ENCODE measurements at places on chromosomes 12 and 14.

GRCh38 chr14:95527387-95528002 is 7.4 kb upstream of the GLRX5 start:
- DNase-seq = no peak

DNA sequence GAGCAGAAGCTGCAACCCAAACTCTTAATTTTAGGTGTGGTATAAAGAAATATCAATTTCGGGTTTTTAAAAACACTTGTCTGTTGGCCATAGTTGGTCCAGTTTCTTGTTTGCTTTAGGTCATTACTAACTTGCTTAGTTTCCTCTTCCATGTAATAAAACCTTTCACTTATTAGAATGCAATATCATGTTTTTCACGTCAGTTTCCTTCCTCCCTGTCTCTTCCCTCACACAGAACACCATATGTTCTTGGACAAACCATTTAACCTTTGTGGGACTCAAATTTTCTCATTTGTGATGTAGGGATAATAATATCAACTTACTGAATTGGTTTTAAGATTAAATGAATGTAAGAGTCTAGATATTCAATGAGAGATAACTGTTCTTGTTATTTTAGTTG is 22.9 kb downstream of the PMCH start:
- DNase-seq = no peak

GRCh38 chr14:51242545-51243490 is 2.8 kb downstream of the TMX1 start:
- DNase-seq = no peak

GRCh38 chr12:50660425-50660822 is 103.5 kb upstream of the ATF1 start:
- DNase-seq = no peak

GRCh38 chr12:19779395-19780056 is 340.2 kb downstream of the AEBP2 start:
- DNase-seq = no peak

DNA sequence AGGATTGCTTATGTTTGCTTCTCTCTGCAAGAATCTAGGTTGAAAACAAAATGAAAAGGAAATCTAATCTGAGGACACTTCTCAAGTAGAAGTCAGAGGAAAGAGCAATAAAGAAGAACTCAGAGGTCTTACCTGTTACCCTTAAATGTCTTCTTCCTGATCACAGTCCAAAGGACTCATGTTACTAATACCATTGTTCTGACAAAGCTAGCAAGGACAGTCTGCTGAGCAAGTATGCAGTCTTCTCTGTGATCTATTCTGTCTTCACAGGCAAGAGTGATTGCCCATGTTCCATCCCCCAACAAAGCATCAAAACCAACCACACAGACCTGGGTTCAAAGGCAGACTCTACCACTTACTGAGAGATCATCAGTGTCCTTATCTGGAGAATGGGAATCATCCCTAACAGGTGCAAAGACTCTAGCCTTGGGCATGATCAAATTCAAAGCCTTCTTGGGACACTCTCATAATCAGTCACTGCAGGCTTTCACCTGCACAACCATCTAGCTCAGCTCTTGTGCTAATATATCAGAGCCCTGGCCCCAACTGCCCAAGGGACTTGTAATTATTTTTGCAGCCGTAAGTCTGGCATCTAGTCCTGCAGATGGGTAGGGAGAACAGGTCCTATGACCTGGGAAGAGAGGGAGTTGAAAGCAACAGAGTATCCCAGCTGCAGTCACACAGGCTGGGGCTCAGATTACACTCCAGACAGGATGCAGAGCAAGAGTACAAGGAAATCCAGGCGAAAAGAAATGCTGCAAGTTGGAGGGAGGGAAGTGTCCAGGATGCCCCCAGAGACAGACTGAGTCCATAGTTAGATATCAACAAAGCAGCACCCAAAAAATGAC is 97.9 kb upstream of the NUDT4 start:
- no peak for DNase-seq

DNA sequence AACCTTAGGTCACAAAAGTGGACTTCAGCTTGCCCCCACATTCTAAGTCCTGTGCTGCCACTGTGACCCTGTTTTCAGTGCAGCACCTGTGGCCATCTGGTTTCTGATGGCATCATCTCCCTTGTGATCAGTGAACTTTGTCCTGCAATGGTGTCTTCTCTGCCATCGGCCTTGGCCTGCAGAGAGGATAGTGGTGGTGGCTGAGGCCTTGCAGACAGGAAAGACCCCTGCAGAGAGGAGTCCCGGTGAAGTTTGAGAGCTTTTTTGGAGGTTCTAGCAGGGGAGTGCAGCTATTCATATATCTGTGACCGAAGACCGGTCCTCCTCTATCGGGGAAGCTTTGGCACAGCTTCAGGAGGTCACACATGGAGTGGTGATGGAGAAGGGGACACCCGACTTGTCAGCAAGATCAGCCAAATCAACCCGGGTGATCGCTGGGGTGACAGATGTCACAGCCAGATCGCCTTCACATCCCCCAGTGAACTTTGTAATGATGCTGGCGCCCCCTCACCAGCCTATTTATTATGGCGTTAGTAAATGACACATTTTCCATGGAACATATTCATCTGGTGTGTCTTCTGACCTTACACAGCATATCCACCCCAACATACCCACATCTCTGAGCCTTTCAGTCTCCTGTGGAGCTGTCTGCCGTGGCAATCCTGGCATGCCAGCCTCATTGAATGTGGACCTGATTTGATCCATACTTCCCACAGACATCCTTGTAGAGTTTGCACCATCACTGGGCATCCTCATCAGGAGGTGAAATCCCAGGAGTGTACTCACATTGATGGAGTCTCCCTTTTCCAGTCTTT is 136.1 kb downstream of the PAPOLA start:
- DNase-seq = no peak
